ENCODE measurements at places on chromosomes 5 and 9.

GRCh38 chr5:124990723-124991122 lies 244.3 kb upstream of the ZNF608 start:
- DNase-seq = no peak

GRCh38 chr5:80755626-80756025 lies 100.8 kb upstream of the DHFR start:
- DNase-seq = no peak

- peak; percentile 55 for DNase-seq
Measured at GRCh38 chr5:172479034-172479783, 24.9 kb upstream of the SH3PXD2B start.

- DNase-seq = no peak
Measured at GRCh38 chr5:142925795-142926194, 155.6 kb downstream of the ARHGAP26 start.

DNA sequence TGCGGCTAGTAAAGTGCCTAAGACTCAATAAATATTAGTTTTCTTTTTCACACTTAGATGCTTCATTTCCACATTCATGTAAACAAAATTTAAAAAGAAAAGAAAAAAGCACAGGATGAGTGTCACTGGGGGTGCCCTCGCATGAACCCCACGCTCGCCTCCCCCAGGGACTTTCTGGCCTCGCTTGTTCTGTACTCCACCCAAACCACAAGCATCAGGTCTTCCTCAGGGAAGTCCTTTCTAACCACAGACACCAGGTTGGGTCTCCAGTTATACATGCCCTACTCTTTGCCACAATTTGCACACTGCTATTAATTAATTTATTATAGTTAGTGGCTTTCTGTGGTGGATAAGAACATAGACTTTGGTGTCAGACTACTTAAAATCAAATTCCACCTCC lies 92.4 kb downstream of the RORB start:
- no peak for DNase-seq

- no peak for DNase-seq
Measured at GRCh38 chr5:74243634-74244033, 396.9 kb downstream of the ENC1 start.

DNA sequence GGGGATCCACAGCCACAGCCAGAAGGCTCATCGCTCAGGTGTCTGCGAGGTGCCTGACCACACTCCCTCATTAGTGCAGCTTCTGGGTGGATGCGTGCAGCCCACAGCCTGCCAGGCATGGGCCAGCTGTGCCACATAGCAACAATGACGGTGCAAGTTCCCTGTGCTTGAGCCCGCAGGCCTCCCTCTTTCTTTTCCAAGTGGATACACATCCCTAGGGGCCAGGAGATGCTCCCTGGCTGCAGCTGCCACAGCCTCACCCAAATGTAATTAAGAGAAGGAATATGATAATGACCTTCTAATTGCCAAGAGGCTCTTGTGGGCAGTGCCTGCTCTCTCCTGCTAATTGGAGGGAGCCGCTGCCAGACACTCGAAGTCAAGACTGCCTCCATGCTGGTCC lies 116.0 kb upstream of the PPP1R26 start:
- DNase-seq = no peak

GRCh38 chr5:160233215-160233614 lies 3.9 kb downstream of the FABP6 start:
- no peak for DNase-seq

GRCh38 chr5:179403426-179404147 lies 58.3 kb upstream of the ADAMTS2 start:
- DNase-seq = no peak

- DNase-seq = no peak
Measured at GRCh38 chr9:27491154-27491553, 32.9 kb upstream of the IFNK start.

DNA sequence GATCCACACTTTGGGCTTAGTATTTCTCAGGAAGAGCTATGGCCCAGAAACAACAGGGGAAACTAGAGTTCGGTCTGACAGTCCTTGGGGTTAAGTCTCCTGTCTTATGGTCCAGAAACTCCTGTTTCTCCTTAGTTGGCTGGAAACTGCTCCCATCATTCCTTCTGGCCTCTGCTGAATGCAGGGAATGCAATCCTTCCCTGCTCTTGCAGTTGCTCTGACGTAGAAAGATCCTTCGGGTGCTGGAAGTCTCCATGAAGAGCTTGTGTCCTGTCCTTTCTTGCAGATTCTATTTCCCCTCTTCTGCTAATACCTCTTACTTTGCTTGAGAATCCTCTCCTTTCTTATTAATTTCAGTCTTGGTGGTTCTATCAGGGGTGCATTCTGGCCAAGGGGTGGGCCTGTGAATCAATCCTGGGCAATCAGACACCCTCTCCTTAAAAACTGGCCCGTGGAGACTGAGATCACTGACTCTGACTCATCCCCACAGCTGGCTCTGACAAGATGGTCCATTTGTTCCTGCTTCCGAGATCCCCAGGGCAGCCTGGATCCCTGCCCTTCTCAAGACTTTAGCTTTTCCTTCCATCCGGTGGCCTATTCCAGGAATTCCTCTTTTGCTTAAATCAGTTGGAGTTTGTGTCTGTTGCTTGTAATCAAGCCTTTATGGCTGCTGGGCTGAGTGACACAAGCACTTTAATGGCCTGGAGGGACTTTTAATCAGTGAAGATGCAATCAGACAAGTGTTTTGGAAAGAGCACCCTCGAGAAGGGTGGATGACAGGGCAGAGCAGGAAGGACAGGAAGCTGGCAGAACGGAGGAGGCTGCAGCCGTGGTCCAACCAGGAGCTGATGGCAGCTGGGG lies 23.7 kb downstream of the PTGS1 start:
- DNase-seq = no peak

DNA sequence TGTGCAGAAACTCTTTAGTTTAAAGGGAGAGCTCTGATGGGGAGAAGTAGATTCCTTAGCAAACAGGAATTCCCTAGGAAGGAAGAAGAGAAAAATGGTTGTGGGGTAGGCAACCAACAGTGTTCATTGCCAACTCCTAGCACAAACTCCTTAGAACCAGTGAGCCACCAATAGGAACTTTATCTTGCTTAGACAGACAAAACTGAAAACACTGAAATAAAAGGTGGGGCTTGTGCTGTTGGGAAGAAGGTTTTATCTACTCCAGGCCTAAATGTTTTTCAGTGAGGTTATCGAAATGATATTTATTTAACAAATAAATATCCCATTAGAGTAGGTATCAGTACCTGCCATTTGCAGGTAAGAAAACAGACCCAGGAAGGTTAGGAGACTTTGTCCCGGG lies 7.7 kb upstream of the GLRX start:
- DNase-seq = no peak

DNA sequence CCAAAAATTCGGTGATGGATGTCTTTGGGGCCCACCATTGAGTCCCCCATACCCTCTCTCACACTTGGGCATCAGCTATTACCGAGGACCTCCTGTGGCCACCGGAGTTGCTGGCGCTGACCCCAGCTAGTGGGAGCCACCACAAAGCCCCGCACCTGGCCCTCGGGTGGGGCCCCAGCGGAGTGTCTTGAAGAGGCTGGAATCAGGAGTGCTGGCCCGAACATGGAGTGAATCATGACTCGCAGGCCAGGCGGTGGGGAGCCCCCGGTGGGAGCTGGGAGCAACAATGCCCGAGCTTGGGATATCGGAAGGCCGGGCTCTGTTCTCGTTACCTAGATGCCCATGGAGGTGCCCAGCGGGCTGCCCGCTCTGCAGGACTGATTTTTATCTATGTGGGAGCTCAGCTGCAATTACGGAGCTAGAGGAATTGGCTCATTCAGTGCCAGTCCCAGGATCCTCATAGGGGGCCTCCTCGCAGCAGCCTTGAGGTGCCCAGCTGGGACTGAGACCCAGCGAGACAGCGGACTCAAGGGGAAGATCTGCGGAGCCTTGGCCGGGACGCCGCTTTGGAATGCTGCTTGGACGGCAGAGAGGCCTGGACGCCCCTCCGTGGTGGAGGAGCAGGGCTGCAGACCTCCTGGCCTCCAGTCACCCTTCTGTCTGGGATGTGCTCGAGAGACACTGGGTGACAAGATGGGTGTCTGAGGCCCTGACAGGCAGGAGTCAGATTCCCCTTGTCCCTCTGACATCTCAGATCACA lies 70.8 kb downstream of the PSMB7 start:
- DNase-seq = no peak

DNA sequence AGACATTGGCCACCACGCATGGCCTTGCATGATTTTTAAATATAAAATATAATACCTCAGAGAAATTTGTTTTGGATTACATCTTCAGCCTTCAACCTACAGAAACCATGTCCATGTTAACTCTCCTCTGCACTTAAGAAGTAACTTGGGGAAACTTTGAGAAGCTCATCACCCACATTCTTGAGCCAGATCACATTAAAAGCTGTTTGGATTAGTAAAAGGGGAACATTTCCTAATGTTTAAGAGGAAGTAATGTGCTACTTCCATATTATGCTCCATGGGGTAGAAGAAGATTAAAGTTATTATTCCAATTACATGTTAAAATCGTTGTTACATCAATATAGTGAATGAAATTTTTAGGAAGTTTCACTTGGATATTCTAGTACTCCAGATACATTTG lies 10.4 kb upstream of the CEP120 start:
- DNase-seq = no peak

- DNase-seq = no peak
Measured at GRCh38 chr9:65449423-65449822, 164.4 kb upstream of the FOXD4L5 start.

- no peak for DNase-seq
Measured at GRCh38 chr5:176391999-176392398, 3.4 kb downstream of the HIGD2A start.

- no peak for DNase-seq
Measured at GRCh38 chr9:693201-694091, 148.1 kb upstream of the DMRT1 start.

- DNase-seq = no peak
Measured at GRCh38 chr9:17004500-17004899, 130.3 kb upstream of the CNTLN start.

DNA sequence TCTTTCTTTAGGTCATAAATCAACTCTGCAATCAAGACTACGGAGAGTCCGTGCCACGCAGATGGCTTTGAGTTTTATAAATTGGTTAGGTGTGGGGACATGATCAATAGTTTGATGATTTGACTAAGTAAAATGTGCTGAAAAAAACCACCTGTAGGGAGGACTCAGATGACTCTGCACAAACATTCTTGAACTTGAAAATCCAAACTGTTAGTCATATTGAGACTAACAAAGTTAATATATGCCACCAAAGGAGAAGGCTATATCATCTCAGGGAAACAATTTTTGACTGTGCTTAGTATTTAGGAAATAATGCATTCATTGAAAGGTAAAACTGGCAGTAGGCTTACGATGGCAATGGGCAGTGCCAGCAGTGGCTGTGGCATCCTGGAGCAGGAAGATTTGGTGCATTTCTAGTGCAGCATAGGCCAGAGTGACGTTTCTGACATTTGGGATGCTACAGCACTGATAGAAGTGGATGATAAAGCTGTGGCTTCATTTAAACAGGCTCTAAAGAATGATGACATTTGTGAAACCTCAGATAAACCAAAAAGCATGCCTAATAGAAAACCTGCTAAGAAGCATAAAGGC lies 291.1 kb downstream of the MLLT3 start:
- no peak for DNase-seq

DNA sequence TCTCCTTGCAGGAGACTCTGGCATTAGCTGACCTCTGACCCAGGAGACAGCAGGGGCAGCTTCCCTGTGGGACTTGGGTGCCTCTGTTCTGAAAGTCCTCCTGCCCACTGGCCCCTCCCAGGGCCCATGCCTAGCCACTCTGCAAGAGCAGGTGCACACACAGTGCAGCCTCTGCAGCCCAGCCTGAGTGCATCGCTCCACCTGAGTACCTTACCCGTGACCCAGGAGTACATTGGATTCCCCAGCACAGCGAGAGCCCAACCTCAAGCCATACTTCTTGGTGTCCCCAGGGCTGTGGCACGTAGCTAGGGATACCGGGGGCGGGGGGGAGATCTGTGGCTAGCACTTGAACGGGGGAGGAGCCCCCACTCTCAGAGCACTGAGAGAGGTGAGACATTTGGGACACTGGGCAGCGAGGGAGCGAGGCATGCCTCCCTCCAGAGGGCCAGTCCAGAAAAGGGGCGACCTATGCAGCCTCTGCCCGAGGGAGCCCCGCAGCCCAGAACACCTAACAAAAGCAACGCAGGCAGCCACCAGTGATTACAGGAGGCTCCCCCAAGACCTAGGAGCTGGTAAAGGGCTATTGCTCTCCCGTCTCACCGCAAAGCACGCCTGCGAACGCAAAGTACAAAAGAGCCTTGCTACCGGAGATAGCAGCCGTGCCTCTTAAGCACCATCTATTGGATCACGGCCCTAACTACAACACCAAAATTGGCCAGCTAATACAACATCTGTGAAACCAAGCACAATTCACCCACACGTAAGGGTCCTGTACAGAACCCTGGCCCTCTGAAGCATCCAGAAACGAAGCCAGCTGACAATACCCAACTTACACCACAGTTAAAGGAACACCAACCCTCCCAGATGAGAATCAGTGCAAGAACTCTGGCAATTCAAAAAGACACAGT lies 826 bp upstream of the PRDM9 start:
- DNase-seq = no peak

- no peak for DNase-seq
Measured at GRCh38 chr5:81972492-81972783, 615 bp downstream of the ATG10 start.

DNA sequence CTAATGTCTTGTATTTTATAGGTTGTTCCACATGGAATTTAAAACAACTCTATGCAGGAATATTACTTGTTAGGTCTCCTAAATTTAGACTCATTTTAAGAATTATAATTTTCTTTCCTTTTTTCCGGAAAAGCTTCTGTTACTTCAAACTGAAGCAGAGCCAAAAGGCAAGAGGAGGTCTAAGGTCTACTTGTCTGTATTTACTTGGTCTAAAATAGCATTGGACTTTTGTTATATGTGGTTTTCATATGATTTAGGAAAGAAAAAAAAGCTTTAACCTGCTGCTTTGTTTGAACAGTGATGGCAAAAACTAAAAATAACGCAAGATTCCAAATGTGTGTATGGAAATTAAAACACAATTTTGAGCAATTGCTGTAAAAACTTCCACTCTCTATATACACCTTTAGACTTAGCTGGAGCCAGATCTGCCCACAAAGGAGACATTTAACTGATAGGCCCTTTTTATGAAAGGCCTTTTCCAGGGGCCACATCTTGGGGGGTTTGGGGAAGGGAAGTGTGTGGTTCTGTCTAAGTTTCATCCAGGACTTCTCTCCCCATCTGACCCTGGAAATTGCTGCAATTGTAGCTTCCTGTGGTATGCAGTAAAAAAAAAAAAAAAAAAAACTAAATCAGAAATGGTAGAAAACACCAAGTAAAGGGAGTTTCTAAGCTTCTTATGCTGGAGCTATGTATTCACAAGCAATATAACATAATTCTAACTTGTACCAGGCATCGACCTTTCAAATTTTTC lies 307.7 kb upstream of the MEF2C start:
- no peak for DNase-seq

DNA sequence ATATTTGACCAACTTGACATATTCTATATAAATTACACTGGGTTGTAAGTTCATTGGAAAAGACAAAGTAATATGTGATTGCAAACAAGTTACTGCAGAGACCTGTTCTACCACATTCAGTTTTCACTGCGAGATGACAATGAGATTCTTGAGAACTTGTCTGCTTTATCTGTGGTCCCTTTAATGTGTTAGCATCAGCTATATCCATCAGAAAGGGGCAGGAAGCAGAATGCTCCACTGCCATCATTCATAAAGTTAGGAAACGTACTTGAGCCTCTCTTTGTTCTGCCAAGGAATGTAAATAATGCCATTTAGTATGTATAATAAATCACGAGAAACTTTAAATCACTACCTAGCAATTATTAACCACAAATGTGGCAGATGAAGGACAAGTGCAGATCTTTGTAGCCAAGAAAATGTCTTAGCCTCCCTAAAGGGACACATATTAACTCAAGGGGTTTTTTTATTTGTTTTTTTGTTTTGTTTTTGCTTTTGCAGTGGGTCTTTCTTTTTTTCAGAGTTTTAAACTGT lies 59.4 kb downstream of the GIN1 start:
- no peak for DNase-seq

GRCh38 chr5:180618487-180618828 lies 27.2 kb upstream of the SCGB3A1 start:
- DNase-seq = no peak
